ENCODE measurements at places on chromosomes 1 and 21.

- peak; percentile 30 for DNase-seq
Measured at GRCh38 chr1:66350001-66350547, 183.9 kb upstream of the SGIP1 start.

- DNase-seq, result no peak
Measured at GRCh38 chr1:114122941-114123618, 30.6 kb downstream of the SYT6 start.

DNA sequence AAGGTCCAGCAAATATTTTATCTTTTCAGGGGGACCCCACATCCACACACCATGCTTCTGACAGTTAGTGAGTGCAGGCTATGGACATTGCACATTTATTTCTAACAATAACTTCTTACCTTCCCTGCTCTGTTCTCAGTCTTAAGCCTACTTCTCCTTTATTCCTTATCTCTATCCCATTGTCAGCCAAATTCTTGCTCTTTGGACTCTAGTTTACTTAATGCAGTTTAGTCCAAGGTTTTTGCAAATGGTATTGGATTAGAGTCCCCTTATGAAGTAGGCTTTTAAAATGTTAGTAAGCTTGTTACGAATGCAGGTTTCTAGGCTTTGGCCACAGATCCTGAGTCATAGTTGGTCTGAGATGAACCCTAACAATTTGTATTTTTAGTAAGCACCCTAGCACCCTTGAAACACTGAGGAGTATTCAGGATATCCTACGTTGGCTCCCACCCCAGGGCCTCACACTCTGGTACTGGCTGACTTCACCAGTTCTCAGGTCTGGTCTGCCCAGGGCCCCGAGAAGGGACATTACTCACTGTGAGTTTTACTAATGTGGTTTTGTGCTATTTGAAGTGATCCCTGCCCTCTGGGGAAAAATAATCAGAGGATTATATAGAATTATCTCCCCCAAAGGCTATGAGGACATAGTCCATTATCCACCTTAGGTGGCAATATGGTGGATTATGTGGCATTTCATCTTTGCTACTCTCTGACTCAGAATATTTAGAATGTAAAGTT is 239.5 kb downstream of the TGFB2 start:
- no peak for DNase-seq

DNA sequence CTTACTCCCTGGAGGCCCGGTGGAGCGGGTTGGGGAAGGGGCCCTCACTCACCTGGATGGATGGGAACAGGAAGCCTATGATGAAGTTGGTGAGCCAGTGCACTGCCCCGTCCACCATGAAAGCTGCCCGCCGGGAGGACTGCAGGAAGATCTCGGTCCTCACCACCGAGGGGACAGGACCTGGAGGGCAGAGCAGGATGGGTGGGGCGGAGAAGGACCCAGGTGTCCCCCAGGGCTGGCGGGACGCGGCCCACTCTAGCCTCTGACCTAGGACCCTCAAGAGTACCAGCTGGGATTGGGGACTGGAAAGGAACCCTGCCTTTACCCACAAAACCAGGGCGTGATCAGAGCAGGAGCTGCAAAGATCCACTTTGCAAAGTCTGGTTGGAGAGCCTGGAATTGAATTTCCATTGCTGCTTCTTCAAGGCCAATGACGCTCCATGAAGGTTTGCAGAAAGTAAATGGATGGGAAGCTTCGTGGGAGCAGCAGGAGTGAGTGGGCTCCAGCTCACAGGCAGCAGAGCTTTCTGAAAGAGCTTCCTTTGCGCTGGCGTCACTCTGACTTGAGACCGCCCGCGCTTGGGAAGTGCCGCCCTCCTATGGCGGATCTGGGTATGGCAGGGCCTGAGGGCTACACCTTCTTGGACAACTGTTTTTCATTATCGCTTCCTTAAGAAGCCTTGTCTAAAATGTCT is 21.4 kb downstream of the SLC2A7 start:
- DNase-seq, result peak; percentile 55

DNA sequence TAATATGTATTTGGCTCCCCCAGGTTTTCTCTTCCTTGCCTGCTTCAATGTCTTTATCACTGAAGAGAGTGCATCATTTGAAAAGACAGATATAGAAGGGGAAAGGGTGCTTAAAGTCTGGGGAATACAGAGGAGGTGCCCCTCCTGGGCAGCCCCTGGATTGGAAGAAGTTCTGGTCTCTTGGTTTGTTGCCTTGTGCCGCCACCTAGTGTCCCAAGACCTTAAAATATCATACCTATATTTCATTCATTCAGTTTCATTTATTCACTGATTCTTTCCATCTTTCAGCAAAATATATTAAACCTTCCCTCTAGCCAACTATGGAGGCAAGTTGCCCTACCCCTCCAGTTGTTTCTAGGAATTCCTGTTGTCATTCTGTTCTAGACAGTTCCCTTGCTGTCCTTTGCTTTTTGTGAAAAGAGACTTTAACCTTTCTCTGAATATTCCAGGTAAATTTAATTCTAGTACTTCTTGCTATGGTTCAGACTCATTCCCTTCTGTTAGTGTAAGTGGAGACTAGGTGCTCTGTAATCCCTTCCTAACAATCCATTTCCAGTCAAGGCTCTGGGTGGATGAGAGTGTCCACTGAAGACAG is 56.1 kb downstream of the MEF2D start:
- no peak for DNase-seq

DNA sequence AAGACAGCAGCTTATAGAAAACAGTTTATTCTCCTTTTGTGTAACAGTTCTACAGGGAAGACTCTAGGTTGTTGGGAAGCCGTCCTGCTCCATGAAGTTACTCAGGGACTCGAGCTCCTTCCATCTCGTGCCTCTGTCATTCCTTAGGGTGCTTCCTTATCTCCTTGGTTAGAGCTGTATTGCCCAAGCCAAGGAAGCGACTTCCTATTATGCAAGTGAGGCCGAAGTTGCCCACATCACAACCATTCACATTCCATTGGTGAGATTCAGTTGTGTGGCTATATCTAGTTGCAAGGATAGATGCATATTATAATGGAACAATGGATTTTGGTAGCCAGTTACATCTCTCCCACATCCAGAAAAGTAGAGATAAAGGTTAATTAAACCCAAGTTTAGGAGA is 9.0 kb downstream of the GSTM5 start:
- DNase-seq, result no peak

- DNase-seq, result no peak
Measured at GRCh38 chr1:25793585-25794170, 6.3 kb upstream of the SELENON start.

DNA sequence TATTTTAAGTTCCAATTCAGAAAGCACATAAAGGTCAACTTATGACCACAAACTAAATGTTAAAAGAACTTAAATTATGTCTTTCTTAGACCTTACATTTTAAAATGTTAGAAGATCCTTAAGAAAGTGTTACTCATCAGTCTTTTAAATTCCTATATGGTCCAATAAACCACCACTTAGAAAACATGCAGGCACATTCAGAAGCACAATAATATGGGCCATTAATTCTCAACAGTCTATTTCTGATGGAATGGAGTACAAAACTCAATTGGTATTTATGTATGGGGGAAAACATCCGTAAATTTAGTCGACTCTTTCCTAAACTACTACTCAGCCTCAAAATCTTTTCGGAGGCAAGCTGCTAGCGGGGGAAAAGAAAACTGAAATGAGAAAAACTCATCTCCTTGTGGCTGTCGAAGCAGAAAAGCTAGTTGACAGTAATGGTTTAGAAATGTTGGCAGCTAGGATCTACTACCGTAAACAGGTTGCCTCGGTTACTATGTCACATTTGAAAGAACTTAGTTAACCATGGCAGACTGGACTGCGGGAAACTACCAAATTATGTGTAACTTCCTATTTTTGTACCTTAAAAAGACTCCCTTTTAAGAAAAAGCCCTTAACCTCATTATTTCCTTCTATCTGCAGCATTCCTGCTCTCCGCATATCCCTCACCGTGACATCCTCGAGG is 1.0 kb downstream of the TRMT1L start:
- no peak for DNase-seq

DNA sequence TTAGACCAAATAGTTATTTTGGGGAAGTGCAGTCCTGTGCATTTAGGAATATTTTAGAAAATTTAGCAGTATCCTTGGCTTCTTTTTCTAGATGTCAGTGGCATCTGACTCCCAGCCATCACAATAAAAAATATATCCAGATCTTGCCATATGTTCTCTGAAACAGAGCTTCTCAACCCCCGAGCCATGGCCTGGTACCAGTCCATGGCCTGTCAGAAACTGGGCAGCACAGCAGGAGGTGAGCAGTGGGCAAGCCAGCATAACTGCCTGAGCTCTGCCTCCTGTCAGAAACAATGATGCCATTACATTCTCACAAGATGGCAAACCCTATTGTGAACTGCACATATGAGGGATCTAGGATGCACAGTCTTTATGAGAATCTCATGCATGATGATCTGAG is 480.0 kb downstream of the LRRIQ3 start:
- DNase-seq, result no peak

- no peak for DNase-seq
Measured at GRCh38 chr1:179516976-179517705, 58.6 kb downstream of the NPHS2 start.

GRCh38 chr1:16074217-16074616 is 766 bp upstream of the FAM131C start:
- DNase-seq, result no peak

GRCh38 chr1:197598935-197599334 is 176.3 kb downstream of the DENND1B start:
- no peak for DNase-seq

- no peak for DNase-seq
Measured at GRCh38 chr1:95183952-95184351, 50.1 kb upstream of the RWDD3 start.

DNA sequence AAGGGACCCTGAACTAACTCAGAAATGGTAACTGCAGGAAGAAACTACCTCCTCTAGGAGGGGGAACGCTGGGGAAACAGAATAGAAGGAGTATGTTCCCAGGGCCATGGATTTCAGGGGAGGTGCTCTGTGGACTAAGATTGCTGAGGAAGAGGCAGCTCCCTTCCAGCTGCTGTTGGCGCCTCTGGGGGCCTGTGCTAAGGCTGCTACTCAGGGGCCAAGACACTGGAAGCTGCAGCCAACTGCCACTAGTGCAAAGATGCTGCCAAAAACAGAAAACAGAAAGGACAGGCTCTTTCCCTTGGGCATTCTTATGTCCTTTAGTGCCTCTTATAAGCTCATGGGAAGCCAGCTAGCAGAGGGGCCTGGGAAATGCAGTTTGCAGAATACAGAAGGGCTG is 58.0 kb upstream of the SGIP1 start:
- DNase-seq, result no peak

- no peak for DNase-seq
Measured at GRCh38 chr21:39633770-39634181, 21.0 kb downstream of the B3GALT5 start.
